ENCODE measurements at places on chromosomes 12 and 14.

- DNase-seq = no peak
Measured at GRCh38 chr14:51566831-51567582, 84.7 kb upstream of the FRMD6 start.

DNA sequence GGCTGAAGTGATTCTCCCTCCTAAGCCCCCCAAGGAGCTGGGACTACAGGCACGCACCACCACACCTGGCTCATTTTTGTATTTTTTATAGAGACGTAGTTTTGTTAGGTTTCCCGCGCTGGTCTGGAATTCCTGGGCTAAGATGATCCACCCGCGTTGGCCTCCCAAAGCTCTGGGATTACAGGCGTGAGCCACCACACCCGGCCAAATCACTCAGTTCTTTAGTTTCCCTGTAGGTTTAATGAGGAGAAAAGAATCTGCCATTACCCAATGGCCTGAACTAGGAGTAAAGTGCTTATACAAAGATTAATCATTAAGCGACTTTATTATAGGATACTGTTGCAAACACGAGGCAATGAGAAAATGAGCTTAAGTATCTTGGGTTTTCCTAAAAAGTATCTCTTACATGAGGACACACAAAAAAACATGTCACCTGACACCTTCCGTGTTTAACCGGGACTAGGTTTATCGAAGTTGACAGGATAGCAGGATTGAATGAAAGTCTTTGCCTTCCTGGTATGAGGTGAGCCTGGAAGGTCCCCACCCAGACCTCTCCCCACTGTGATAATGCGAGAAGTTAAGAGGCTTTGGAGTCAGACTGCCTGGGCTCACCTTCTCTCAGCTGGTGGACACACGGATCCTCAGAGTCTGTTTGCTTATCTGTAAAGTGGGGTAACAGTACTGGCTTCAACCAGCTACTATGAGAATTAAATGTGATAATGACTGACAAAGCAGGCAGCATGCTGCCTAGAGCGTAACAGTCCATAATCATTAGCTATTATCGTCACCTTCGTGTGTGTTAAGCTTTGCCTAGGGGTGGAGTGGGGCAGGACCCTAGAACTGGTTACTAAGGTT, 133.5 kb upstream of the KRAS start:
- DNase-seq = no peak

- no peak for DNase-seq
Measured at GRCh38 chr12:58367041-58367440, 425.7 kb downstream of the ATP23 start.

DNA sequence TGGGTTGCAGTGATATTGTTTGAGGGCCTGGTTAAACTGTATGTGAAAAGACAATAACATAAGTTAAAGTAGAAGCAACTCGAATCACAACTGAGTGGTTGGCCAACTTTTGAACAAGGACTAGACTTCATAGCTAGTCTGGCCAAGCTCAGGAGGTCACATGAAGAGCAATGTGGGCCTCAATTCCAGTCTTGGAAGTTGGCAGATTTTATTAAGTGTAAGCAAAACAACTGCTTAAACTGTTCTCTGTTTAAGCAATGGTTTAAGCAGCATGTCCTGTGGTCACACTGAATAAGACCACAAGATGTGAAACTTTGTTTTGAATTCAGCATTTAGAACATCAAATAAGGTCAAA, 100.4 kb downstream of the TMTC3 start:
- no peak for DNase-seq

- no peak for DNase-seq
Measured at GRCh38 chr12:58189893-58190292, 248.5 kb downstream of the ATP23 start.

DNA sequence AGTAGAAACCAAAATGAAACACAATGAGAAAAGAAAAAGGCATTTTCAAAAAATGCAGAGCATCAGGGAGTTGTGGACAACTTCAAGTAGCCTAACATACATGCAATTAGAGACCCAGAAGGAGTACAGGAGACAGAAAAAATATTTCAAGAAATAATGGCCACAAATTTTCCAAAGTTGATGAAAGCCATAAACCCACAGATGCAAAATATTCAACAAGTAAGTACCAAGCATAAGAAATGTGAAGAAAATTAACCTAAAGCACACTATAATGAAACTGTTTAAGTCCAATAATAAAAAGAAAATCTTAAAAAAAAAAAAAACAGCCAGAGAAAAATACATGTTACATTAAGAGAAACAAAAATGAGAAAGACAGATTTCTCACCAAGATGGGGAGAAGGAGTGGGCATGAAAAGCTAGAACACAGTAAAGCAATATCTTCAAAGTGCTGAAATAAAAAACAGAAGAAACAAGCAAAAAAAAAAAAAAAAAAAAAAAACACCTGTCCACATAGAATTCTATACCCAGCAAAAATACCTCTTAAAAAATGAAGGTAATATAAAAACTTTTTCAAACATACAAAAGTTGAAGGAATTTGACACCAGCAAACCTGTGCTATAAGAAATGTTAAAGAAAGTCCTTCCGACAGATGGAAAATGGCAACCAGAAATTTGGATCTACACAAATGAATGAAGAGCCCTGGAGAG, 77.1 kb downstream of the PRKAB1 start:
- DNase-seq = no peak

DNA sequence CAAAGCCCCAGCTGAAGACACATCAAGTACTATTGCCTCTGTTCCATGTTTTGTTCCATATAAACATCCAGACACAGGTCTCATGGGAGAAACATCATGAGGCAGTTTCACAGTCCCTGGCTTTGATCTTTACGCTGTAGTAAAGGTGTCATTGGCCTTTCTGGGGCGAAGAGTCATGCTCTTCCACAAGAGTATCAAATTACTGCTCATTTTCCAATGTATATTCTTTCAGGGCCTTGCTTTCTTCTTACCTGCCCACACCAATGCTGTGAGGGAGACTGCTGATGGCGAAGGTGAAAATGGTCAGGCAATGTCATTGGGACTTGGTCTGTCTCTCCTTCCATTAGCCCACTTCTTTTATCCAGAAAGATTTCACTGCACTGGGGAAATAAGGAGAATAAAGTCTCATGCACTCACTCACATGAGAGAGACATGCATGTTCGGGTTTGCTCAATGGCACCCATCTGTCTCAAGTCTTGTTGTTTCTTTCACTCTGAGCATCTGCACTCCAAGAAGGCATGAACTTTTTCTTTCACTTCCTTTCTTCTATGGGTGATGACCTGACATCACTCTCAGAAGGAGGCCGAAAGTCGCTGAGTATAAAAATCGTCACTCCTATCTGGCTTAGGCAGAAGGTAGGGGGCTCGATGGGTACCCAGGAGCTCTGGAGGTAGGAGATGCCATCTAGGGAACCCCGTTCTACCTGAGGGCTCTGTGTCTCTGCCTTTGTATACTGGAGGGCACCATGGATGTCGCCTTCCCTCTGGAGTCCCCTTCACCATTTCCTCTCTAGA, 1.3 kb upstream of the JDP2 start:
- DNase-seq = no peak

DNA sequence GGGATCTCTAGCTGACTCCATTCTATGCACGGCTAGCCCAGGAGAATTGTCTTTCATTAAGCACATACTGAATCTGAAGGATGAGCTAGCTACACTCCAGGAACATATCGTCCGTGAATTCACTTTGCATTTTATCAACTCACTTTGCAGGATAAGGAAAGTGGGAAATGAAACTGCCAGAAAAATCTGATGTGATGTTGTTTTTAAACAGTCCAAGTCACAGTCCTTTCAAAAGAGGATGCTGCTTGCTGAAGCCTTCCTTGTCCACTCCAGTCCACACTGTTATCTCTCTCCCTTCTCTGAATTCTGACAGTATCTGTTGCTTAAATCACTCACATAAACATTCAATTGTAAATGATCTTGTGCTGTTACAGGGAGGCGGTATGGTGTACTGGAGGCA, 12.7 kb upstream of the TMCC3 start:
- DNase-seq = no peak

DNA sequence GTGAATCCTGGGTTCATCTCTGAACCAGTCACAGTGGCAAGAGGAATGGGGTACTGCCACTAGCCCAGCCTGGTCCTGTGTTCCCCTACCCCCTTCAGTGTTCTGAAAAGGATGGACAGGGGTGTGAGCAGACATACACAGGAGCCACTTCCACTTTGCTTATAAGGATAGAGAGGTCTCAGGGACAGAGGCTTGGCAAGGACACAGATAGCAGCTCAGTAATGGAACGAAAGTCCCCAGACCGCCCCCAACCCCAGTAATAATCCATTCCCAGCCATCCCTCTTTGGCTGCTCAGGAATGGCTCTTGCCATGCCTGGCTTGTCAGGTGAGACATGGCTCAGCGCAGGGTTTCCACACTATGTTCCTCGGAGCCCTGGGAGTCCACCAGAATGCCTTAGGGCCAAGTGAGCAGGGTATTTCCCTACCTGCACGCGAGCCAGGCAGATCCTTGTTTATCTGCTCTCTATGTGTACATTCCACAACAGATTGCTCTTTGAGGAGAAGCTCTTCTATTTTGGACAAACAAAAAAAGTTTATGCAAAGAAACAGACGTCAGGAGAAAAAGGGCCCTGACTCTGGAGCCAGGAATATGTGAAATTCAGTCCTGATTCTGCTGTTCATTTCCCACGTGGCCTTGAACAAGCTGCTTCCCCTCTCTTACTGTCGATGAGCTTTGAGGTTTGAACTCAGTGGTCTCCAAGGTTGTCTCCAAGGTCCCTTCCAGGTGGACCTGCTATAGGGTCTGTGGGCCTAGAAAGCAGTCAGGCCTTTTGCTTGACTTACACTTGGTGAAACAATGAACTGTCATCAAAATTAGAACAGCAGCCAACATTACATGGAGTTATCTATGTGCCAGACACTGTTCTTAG, 10.0 kb downstream of the UBE3B start:
- no peak for DNase-seq

- no peak for DNase-seq
Measured at GRCh38 chr12:13961971-13962370, 19.4 kb downstream of the GRIN2B start.

Data from T-helper 9 cell (primary cell).